ENCODE measurements at places on chromosomes 11 and 22.
A peak's percentile ranks its signal among the peaks of the same experiment; 100 is the strongest.

GRCh38 chr11:17840101-17840548 is 105.5 kb downstream of the KCNC1 start:
- no peak for DNase-seq

- DNase-seq, result no peak
Observed at GRCh38 chr11:117087446-117087845, 10.8 kb downstream of the SIK3 start.

DNA sequence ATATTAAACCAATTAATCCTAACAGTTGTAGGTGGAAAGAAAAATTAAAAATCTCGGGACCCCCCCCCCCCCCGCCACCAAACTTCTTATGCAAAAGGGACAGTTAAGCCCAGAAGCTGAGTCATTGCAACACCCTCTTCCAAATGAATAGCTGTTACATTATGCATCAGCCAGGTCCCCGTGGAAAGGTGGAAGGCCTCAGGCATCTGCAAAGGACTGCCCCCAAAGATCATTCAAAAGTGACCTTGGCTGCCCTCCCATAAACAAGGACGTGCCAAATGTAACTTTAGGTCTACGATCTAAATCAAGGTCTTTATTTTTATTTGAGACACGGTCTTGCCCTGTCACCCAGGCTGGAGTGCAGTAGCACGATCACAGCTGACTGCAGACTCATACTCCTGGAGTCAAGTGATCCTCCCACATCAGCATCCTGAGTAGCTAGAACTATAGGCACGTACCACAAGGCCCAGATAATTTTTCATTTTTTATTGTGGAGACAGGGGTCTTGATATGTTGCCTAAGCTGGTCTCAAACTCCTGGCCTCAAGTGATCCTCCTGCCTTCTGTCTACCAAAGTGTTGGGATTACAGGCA is 22.8 kb downstream of the SYN3 start:
- DNase-seq, result no peak

DNA sequence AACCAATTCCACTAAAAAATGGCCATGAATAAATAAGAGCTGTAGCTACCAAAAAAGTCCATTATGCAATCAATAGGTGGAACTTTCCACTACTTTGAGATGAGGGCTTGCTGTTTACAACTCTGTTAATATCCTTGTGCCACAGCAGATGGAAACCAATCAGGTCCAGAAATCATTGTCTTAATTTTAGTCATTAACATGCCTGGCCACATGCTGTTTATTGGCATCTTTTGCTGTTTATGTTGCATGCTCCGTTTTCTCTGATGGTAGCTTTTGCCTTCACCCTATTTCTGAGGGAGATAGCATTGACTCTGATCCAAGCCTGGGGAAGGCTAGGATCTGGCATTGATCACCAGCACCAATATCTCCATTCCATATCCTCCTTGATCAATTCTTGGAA is 192.9 kb upstream of the SEZ6L start:
- no peak for DNase-seq

GRCh38 chr22:39234867-39235687 is 9.7 kb downstream of the PDGFB start:
- no peak for DNase-seq

GRCh38 chr11:117220999-117221774 is 10.7 kb downstream of the PCSK7 start:
- DNase-seq, result peak; percentile 77

- no peak for DNase-seq
Observed at GRCh38 chr11:13344818-13345217, 67.2 kb downstream of the BMAL1 start.

- DNase-seq, result no peak
Observed at GRCh38 chr11:128645968-128646367, 47.9 kb upstream of the FLI1 start.

DNA sequence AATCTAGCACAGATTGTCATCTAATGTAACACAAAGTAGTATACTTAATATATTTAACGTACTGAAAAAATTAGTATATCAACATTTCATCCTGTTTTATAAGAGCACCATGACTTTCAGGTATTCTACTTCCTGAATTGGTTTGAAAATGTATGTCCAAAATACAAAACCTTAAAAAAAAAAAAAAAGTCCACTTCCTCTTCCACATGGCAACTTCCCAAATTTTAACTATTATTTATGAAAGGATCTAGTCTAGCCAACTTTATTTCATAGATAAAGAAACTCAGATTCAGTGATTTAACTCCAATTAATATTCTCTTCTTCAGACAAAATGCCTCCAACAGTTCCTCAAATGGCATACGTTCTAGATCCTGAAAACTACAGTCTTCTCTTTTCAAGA is 44.0 kb downstream of the PIK3C2A start:
- DNase-seq, result no peak

DNA sequence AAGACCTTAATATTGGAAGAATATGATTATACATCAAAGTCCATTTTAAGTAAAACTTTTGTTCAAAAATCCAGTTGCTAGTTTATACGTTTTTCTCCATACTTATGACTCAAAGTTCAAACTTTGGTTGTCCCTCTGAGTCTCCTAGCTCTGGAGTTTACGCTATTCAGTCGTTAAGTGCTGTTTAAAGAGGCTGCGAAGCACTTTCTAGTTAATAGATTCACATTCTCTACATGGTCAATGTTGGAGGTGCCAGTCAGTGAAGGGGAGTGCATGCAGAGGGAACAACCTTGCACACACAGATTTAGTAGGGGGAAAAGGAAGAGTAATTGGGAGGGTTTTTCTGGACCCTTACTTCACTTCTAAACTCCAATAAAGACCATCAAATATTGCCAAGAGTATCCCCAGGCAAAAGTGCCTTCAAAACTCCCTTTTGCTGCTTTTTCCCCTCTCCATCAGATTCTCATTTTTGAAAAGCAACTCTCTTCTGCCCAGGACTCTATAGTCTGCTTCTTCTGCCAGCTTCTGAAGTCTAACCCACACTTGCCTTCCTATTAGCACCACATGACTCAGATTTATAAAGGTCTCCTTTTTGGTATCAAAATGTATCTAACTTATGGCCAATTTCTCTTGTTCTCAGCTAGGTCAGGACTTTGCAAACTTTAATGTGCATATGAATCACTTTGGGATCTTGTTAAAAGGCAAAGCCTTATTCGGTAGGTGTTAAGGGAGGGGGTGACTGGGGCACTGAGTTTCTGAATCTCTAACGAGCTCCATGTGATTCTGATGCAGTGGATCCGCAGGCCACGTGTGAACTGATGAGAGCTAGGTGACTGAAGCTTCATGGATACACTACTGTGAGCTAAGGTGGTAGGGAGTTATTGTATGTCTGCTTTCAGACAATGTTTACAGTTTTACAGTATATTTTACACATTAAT is 96.2 kb upstream of the MTMR2 start:
- DNase-seq, result no peak

DNA sequence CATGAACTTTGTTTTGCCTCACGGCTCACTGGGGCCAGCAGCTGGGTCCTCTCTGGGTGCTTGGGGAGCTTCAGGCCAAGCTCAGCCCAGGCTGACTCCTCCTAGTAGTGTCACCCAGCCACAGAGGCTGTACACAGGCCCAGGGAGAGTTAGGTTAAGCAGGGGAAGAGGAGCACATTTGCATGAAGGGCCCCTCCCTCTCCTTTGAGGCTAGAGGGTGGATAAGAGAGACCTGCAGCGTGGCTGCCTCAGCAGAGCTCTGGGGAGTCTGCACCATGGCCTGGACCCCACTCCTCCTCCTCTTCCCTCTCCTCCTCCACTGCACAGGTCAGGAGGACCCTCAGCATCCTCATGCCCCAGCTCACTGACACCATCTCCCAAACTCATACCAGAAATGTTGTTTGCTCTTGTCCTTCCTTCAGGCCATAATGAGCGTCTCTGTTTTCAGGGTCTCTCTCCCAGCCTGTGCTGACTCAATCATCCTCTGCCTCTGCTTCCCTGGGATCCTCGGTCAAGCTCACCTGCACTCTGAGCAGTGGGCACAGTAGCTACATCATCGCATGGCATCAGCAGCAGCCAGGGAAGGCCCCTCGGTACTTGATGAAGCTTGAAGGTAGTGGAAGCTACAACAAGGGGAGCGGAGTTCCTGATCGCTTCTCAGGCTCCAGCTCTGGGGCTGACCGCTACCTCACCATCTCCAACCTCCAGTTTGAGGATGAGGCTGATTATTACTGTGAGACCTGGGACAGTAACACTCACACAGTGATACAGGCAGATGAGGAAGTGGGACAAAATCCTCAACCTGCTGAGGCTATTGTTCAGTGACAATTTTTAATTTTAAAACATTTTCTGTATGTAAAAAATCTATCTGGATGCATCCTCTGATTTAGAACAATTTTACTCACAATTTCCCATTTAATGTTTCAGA is 82.4 kb upstream of the VPREB1 start:
- DNase-seq, result no peak

- DNase-seq, result no peak
Observed at GRCh38 chr22:36398601-36399471, 11.1 kb upstream of the MYH9 start.

DNA sequence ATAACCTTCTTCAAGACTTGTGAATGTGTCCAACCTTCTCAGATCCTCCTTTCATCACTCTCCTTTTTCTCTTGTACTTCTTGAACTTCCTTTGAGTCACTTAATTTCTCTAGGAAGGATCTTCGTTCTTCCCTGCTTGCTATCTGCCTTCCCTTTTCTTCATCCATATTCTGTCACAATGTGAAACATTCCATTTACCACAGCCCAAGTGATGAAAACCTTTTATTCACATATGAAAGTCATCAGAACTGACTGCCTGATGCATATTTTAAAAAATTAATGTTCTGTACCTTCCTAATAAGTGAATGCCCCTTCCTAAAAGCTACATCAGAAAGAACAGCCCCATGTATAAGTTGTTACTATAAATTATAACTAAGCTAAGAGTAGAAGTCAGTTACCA is 520.4 kb upstream of the LUZP2 start:
- DNase-seq, result no peak

DNA sequence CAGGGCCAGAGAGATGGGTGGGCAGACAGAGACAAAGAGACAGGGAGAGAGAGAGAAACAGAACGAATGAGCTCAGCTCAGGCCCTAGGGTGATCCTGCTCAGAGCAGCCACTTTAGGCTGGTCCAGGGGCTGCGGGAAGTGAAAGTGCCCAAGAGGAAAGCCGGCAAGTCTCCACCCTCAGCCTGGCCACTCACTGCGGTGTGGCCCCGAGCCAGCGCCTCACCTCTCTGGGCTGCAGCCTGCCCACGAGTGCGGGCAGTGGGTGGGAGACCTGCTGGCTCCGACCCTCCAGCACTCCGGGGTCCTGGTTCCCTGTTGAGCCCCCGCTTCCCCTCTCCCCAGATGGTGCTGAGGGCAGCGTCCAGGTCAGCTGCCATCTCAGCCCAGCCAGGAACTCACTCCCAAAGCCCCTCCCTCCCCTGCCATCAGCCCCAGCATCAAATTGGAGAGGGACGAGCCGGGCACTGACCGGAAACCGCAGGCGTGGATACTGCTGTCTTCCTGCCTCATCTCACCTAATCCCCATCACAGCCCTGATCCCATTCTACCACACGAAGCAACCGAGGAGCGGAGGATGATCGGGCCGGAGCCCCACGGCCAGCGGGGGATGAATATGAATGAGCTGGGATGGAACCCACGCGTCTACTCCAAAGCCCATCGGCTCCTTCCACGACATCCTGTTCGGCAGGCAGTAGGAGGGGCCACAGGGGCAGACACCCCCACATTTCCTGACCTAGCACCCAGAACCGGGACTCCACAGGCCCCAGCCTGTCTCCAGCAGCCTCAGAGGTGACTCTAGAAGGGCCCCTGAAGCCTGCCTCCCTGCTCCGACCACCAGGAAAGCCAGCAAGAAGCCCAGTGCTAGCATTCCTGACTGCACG is 16.9 kb downstream of the ELFN2 start:
- DNase-seq, result no peak

DNA sequence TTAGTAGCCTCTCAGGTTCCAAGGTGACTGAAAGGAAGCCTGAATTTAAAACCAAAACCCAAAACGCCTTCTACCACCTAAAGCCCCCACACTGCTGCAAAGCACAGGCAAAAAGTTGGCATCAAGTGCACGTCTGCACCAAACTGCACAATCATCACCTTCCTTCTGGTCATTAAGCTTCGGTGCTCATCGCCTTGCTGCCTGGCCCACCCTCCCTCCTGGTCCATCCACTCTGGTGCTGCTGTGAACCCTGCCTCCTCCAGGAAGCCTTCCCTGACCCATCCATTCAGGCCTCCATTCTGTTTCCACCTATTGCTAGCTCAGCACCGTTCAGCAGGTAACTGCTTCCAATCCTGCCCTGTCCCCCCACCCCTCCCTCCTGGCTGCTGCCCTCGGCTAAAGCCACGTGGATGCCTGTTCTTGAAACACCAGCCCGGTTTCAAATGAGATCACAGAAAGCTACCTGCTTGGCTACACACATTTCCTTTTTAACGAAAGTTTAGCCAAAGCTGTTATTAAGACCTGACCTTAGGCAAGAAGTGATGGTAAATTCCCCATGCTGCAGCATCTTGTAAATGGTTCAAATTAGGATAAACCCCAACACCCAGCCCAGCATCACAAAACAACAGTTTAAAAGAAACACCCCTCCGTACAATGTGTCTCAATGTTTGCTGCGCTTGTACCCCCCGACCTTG is 53.8 kb upstream of the CD5 start:
- no peak for DNase-seq

DNA sequence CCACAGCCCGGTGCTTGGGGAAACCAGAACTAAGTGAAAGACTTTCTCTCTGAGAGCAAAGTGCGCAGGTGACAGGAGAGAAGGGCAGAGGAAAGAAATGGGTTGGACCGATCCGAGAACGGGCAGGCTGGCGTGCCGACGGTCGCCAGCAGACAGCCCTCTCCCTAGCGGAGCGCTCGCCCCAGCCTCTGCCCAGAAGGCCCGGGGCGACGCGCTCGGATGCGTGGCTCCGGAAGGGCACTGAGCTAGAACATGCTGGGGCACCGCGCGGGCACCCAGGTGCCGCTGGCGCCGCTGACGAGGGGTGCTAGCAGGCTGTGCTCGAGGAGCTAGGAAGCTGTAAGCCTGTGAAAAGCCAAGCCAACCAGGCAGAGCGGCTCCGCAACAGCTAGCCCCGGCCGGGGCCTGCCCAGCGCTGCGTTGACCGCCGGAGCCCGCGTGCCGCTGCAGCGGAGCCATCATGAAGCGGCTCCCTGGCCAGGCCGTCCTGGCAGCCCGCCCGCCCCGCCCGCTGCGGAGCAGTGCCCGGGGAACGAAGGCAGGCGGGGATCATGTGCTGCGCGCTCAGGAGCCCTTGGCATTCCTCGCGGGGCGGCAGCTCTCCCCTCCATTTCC is 22.1 kb upstream of the RRAS2 start:
- peak; percentile 78 for DNase-seq

DNA sequence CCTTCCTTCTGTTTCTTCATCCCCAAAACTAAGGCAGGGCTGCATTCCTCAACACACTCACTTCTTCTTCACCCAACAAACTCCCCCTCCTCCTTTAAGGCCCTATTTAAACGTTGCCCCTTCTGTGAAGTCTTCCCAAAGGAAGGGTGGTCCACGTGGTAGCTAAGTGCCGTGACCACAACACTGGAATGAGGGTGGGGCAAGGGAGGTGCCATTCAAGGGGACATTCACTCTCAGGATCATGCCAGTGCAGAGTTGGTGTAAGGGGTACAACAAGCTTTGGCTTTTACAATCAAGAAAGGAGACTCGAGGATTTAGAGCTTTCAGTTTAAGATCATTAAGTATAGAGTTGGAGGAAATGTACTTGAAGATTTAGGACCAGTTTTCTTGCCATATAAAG is 8.0 kb upstream of the MS4A10 start:
- DNase-seq, result no peak

Measured in left hindlimb (tissue), 1 donor.